ENCODE measurements at places on chromosomes 2 and 18.
A peak's percentile ranks its signal among the peaks of the same experiment; 100 is the strongest.

- no peak for DNase-seq
Observed at GRCh38 chr2:238422285-238422684, 4.4 kb upstream of the ASB1 start.

- DNase-seq = no peak
Observed at GRCh38 chr2:44075541-44075940, 79.8 kb upstream of the LRPPRC start.

- DNase-seq = no peak
Observed at GRCh38 chr2:112795774-112796173, 11.5 kb upstream of the IL1A start.

DNA sequence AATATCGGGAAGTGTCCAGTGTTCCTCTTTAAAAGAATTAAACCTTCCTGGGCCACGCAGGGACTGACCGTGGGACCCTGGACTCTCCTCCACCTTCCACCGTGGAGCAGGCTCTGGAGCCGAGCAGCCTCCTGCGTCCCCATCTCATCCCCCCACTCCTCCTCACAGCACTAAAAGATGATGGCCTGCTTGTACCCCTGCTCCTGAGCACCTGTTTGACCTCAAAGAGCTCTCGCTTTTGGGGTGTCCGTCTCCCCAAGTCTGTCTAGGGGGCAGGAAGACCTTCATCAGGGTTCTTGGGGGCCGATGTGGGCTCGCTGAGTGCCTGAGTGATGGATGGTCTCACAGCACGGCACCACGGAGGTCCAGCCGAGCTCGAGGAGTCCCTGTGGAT lies 1.2 kb upstream of the SDC1 start:
- DNase-seq = no peak

GRCh38 chr18:41036346-41036745 lies 918.7 kb upstream of the PIK3C3 start:
- DNase-seq = no peak

DNA sequence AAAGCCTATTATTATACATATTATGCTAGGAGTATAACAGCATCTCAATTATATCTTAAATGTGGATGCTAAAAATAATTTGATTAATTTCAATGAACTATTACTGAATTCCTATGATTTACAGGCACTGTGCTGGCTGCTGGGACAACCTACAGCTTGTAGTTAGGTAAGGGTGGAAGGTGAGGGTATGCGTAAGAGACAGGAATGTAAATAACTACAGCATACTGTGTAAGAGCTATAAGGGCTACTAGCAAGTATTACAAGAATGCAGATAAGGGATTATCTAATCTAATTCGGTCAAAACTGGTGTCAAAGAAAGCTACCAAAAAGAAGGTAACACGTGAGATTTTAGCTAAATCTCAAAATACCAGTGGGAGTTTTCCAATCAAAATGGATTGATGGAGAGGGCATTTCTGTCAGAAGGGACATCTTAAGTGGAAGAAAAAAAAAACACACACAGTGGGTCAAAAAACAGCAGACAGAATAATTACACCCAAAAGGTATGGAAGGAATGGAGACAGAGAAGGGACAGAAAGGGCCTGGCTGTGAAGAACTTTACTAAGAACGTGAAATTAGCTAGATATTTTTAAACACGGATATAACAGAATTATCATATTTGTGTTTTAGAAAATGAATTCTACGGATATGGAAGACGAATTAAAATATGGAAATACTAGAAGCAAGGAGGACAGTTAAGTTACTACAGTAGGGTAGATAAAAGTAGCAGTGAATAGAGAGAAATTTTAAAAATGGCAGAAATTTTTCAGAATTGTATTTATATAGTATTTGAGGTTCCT lies 47.1 kb downstream of the STRN start:
- DNase-seq = no peak

DNA sequence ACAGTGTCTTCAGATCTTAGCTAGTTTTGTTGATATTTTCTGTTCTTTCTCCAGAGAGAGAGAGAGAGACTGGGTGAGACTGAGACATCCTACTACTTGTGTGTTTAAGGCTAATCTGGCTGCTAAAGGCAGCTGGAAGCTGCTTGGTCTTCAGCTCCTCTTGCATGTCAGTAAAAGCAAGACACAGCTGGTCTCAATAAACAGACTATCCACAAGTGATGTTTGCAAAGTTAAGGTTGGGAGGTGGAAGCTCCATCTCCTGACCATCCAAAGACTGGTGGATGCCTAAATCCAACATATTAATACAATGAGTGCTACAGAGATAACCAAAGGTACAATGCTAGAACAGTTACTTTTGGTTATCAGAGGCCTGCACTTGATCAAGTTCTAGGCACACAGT lies 17.8 kb downstream of the ERFE start:
- DNase-seq = no peak

DNA sequence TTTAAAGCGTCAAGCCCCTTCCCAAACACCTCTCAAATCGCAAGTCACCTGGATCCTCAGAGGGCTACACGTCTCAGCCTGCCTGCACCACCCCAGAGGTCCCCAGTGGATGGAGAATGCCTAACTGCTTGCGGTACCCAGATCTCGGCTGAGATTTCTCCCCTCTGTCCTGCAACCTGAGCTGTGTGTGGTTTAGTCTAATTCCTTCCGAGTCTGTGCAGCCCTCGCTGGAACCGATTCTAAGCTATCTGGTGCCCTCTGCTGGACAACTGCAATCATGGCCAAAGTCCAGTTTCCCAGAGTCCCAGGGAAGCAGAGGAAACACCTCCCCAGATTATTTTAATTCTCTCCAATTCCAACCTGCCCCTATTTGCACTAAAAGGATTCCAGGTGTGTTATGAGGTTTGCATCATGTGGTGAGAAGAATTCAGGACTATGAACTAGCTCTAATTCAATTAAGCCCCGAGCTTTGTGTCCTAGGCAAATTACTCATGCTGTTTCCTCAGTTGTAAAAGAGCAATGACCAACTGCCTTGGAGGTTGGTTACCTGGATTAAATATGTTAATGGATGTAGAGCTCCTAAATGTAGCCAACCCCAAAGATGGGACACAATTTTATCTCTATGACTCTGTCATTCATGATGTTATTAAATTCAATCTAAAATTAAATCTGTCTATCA lies 276.1 kb upstream of the NCKAP5 start:
- peak; percentile 57 for DNase-seq

GRCh38 chr18:63539904-63540510 lies 2.2 kb upstream of the SERPINB12 start:
- DNase-seq = no peak

- no peak for DNase-seq
Observed at GRCh38 chr18:66558773-66559172, 45.1 kb downstream of the CDH19 start.

GRCh38 chr2:10514273-10514672 lies 66.1 kb upstream of the ODC1 start:
- DNase-seq = no peak

DNA sequence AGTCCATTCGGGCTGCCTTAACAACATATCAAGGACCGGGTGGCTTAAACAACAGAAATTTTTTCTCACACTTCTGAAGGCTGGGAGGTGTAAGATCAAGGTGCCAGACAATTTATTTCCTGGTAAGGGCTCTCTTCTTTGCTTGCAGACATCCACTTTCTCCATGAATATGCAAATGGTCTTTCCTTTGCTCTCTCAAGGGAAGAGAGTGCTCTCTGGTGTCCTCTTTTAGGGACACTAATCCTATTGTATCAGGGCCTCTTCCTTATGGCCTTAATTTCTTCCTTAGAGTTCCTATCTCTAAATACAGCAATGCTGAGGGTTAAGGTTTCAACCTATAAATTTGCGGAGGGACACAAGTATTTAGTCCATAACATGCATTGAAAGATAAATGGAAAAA lies 770.8 kb downstream of the DSC3 start:
- no peak for DNase-seq

- DNase-seq = no peak
Observed at GRCh38 chr2:203796248-203797010, 71.1 kb upstream of the CTLA4 start.

- no peak for DNase-seq
Observed at GRCh38 chr2:144382849-144383248, 137.1 kb downstream of the ZEB2 start.

DNA sequence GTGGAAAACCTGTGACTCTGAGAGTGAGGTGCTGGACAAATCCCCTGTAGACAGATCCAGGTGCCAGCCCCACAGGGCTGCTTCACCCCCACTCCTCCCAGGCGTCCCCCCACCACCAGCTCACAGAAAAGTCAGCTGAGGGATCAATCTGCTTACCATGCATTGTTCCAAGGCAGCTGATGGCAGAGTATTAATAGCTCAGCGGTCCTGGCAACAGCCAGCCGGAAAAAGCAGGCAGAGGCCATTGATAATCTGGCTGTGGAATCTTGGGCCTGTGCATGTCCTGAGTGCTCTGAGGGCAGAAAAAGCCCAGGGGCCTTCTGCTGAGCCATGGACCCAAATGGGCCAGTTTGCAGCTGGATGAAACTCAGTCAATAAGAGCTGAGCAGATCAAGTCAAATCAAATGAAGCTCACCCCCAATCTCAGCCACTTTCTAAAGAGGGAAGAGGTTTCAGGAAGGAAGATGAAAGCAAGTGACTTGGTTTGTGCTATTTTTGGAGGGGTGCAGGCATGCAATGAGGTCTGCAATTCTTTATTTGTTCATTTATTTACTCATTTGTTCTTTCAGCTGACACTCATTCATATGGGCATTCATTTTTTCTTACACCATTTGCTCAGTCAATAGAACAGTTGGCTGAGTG lies 63.4 kb downstream of the GYPC start:
- no peak for DNase-seq

- DNase-seq = no peak
Observed at GRCh38 chr2:70981421-70981820, 3.0 kb downstream of the ANKRD53 start.

DNA sequence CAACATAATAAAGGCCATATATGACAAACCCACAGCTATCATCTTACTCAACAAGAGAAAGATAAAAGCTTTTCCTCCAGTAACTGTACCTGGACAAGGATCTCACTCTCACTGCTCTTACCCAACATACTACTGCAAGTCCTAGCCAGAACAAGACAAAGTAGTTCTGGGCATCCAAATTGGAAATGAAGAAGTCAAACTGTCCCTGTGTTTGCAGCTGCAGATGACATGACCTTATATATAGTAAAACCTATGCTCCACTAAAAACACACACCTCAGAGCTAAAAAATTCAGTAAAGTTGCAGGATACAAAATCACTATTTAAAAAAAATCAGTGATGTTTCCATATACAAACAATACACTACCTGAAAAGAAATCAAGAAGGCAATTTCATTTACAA lies 32.2 kb downstream of the USP34 start:
- DNase-seq = no peak

GRCh38 chr2:26515771-26516170 lies 37.8 kb upstream of the OTOF start:
- DNase-seq = no peak

- DNase-seq = no peak
Observed at GRCh38 chr2:41598161-41598894, 449.5 kb upstream of the PKDCC start.

DNA sequence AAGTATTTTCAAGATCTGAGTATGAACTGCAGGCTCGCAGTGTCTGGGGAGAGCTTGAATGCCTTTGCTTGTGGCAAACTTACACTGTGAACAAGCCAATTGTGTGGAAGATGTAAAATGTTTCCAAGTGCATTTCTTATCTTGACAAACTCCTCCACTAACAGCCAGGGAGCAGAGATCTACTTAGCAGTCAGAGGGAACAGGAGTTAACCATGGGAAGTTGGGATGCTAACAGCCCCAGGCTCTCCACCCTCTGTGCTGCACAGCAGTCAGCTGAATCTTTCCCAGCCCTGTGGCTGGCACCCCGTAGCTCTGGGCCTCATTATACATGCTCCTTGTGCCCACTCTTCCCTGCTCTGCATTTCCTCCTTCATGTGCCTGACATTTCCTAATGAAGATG lies 450.2 kb downstream of the TSN start:
- DNase-seq = no peak

- DNase-seq = no peak
Observed at GRCh38 chr2:96739076-96739632, 710 bp downstream of the LMAN2L start.

- peak; percentile 89 for DNase-seq
Observed at GRCh38 chr2:96869281-96869821, 529 bp downstream of the SEMA4C start.

GRCh38 chr18:50569930-50570329 lies 10.0 kb downstream of the MAPK4 start:
- DNase-seq = no peak

DNA sequence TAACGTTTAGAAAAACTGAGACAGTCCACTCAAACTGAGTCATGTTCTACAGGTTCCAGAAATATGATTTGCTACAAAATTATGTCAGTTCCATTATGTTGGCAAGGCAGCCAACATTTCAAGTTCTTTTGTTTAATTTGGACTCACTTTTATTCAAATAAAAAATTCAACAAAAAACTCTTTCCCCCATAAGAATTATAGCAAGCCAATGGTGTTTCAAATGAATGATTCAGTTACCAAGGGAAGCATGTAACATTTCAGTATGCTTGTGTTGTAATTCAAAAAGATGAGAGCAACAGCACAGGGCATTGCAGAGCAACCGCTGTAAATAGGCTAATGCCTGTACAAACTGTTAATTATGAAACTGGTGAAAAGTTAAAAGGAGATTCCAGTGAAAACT lies 140.8 kb downstream of the FIGN start:
- DNase-seq = no peak

- no peak for DNase-seq
Observed at GRCh38 chr18:12656605-12656937, 1.3 kb downstream of the SPIRE1 start.

GRCh38 chr18:23938043-23938756 lies 76.4 kb upstream of the TTC39C start:
- no peak for DNase-seq

DNA sequence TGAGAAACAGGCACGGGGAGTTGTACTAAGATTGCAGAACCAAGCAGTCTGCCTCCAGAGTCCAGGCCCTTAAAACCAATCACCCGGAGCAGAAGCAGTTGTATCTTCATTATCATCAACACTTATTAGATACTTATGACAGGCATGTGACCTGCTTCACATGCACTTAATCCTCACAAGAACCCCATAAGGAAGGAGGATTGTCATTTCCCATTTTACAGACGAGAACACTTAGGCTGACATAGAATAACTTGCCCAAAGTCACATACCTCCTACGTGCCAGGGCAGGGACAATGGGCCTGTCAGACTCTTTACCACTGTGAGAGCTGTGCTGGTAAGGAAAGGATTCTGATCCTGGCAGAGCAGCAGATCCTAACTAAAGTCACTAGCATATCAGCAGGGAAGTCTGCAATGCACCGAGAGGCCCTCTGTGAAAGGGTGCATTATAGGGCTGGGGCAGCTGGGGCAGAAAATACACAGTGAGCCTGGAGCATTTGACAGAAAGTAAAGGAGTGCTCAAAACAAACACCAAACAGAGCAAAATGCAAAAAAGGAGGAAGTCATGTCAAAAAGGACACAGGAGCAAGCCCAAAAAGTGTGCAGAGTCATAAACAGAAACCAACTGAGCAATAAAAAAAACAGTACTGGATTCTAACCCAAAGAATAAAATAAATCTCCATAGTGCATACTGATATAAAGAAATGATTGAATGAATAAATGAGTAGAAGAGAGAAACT lies 55.9 kb upstream of the SP3 start:
- DNase-seq = no peak

Measured in breast epithelium (tissue), 4 donors.